ENCODE measurements at places on chromosomes 7 and 10.

GRCh38 chr7:155401231-155401630 lies 56.7 kb upstream of the EN2 start:
- no peak for DNase-seq

DNA sequence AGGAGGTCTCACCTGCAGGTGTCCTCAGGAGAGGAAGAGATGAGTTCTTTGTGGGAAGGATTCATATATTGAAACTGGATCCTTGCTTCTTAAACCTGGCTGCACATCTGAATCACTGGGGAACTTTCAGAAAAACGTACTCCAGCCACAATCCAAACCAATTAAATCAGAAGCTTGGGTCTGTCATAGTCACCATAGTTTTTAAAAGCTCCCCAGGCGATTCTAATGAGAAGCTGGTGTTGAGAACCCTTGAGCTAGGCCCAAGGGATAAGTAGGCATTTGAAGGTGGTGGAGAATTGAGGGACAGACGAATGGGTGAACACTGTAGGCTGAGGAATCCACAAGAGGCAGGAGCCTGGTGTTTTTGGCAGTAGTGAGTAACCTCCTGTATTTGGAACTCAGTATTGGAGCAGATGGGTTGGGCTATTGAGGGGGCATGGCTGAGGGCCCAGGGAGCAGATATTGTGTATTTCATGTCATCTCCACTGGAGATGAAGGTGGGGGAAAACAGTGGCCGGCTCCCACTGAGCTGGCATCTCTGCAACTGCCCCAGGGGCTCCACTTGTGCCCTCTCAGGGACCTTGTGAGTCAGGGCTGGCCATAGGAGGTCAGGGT lies 14.5 kb downstream of the ADCYAP1R1 start:
- DNase-seq: no peak

DNA sequence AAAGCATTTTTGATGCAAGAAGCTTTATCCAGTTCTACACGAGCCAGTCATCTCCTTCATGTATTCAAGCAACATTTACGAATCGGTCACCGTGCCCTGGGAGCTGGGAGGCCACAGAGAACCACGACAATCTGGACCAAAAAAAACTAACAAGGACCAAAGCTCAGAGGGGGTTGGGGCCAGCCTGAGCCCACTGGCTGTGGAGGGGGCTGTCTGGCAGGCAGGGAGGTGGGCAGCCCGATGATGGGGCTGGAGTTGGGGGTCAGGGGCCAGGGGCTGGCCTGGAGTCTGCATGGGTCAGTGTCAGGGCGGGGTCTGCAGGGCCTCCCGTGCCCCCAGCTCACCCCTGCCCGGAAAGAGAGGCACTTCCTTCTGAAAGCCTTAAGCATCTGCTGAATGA lies 12.5 kb upstream of the GRIFIN start:
- DNase-seq: no peak

- DNase-seq: no peak
Observed at GRCh38 chr7:143514995-143515735, 37.5 kb downstream of the TAS2R41 start.

GRCh38 chr10:7188456-7189050 lies 222.3 kb downstream of the SFMBT2 start:
- DNase-seq: no peak
